ENCODE measurements at places on chromosomes 4 and X. TPM values are rescaled to one million over a fixed set of nuclear protein-coding genes. Genes with fewer than 3 reads are reported as not detected.
A peak's percentile ranks its signal among the peaks of the same experiment; 100 is the strongest.

- DNase-seq, result no peak
Observed at GRCh38 chr4:104859601-104860237, 287.0 kb upstream of the TET2 start.

DNA sequence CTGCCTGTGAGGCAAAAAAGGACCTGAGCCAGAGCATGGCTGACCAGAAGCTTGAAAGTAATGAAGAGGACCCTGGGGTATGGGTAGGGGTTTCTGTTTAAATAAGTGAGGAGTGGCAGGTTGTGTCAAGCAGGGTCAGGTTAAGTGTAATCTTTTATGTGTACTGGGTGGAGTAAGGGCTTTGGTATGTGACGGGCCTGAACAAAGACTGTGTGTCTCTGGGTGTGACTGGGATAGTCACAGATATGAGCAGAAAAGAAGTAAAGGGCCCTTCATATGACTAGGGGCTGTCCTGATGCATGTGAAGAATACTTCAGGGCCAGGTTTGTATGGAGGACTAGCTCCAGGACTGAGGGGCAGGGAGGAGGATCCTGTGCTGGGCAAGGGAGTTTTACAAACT, 82.4 kb downstream of the ITIH6 start:
- no peak for DNase-seq

- DNase-seq, result no peak
Observed at GRCh38 chr4:78645853-78646757, 94.5 kb downstream of the ANXA3 start.

DNA sequence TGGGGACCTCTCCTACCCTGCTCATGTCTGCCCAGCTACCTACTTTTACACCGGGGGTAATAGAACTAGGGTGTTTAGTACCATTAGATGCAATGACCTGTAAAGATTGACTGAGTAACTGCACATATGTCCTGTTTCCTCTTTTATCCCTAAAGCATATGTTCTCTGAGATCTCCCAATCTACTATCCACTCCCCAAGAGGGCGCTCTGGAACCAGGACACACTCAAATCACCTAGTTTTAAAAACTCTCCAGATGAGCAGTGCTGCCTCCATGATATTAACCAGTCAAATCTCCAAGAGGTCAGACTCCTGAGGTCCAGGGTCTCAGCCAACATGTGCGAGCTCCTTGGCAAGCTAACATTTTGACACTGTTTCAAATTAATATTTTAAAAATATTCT, 87.0 kb upstream of the TSPAN5 start:
- DNase-seq, result peak; percentile 18

DNA sequence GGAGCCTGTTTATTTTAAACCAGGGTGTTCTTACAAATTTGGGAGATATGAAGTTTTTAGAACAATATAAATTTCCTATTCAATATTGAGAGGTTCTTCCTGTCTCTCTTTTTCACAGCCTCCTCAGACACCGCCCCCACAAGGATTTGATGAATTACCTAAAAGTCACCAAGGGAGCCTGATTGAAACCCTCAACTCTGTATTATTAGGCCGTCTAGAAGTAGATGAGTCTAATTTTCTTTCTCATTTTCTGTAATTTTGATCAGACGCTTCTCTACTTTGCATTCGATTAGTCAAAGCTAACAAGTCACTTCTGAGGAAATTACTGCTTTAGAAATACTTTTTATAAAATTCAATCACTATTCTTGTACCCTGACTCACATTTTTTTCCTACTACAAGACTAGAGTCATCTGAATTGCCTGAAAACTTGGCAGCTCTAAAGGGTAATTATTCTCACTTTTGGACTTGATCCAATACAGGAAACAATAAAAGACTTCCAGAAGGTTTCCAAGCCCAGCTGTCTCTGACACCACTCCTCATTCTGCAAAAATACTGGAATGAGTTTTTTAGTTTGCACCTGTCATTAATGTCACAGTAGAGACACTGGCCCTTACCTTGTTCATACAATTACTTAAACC, 111.2 kb downstream of the ELOVL6 start:
- DNase-seq, result no peak

The HSFX4 gene
- not detected for total RNA-seq

The EXOC1 gene
- total RNA-seq, result 19.0 TPM

DNA sequence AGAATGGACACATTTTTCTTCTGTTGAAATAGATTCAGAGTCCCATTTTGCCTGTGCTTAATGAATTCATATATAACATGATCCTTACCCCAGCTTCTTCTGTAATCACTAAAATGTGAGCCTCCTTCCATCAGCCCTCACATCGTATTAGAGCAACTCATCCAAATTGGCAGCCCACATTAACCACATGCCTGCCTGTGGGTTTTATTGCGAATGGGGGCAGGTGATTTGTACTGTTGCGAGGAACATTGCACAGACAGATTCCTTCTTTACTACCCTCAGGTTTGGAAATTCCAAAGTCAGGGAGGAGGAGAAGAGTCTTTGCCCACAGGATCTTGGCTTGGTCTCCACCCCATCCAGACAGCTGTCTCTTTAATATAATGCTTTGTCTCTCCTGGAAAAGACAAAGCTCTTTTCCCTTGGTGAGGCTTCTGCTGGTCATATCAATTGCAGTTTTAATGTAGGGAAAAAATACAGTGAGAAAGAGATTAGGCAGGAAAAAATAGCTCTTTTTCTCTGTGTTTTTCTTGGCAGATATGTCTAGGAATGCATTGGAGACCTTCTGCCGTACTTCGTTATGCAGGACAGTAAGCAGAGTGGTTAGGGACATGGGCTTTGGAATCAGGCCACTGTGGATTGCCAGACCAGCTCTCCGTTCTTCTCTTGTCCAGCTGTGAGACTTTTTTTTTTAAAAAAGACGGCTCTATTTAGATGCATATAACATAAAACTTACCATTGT, 371.2 kb downstream of the AFF2 start:
- no peak for DNase-seq

DNA sequence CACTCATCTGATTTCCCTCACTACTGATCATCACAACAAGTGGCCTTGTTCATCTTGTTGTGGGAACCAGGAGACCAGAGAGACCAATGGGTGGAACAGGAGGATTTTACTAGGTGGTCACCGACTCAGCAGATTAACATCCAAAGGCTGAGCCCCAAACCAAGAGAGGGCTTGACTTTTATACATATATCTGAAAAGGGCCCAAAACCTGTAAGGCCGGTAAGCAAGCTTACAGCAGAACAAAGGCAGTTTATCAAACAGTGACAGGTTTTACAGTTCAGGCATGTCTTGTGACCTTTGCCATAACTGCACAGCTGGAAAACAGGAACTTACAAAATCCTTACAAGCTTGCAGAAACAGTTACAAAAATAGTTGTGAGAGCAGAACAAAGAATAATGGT, 195.9 kb downstream of the OR13H1 start:
- DNase-seq, result no peak

The YY2 gene
- 1.4 TPM for total RNA-seq

The ZMAT1 gene
- total RNA-seq, result 3.7 TPM

GRCh38 chr4:26105337-26105736, 191.3 kb downstream of the SMIM20 start:
- no peak for DNase-seq

The GLRA2 gene
- not detected for total RNA-seq

The PDGFRA gene
- 3.3 TPM for total RNA-seq

DNA sequence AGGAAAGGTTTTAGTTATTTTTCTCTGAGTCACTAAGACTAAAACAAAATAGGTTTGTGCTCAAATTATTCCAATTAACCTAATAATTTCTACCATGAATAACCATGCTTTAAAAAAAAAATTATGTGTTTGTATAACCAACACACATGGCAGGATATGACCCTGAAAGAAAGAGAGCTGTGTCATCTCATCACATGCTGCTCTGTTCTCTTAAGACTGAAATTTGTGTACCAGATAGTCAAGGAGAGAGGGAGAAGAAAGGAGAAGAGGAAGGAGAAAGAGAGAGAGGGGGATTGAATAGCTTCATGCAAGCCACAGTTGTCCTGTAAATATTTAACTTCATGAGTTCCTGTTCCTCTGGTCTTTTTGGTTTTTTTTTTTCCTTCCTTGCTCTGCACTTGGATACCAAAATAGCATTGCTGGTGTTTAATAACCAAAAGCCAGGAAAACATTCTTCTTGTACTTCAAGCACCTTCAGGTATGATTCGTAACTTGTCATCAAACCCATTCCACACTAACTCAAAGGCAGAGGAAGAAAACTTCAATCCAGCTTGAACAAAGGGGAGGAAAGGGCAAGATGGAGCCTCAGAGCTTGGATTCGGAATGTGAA, 6.4 kb upstream of the PROM1 start:
- DNase-seq, result no peak

The TMSB15B gene
- 11.4 TPM for total RNA-seq

DNA sequence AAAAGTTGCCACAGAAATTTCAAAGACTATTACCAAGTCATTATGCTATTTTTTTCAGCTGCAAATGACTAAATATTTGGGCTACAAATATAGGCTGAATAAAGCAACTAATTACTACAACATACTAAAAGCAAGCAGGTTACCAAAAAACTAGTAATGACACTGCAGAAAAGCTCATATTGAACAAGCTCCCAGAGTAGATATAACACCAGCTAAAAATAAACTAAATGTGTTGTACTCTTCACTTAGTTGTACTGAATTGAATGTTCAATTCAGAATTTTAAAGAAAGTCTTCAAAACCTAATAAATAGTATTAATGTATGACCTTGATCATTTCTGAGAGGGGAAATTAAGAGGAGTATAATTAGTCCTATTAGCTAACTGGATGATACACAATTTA, 12.0 kb downstream of the ATP8A1 start:
- no peak for DNase-seq

DNA sequence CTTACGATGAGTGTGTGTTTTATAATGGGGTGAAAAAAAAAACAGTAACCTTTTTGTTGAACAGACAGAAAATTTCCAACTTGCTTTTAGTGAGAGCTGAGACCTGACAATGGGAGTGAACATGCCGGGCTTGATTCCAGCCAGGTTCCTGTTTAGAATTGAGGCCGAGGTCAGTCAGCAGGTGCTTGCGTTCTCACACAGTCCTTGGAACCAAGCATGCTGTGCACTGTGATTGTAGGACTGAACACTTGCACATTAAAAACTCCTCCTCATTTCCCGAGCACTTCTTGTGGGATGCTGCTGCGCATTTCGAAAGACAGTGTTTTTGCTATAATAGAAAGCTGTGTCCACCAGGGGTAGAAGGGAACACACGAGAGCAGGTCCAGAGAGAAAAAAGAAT, 51.8 kb downstream of the TMEM131L start:
- DNase-seq, result no peak

The JADE1 gene
- 132 TPM for total RNA-seq

The MAGEE2 gene
- total RNA-seq, result not detected

DNA sequence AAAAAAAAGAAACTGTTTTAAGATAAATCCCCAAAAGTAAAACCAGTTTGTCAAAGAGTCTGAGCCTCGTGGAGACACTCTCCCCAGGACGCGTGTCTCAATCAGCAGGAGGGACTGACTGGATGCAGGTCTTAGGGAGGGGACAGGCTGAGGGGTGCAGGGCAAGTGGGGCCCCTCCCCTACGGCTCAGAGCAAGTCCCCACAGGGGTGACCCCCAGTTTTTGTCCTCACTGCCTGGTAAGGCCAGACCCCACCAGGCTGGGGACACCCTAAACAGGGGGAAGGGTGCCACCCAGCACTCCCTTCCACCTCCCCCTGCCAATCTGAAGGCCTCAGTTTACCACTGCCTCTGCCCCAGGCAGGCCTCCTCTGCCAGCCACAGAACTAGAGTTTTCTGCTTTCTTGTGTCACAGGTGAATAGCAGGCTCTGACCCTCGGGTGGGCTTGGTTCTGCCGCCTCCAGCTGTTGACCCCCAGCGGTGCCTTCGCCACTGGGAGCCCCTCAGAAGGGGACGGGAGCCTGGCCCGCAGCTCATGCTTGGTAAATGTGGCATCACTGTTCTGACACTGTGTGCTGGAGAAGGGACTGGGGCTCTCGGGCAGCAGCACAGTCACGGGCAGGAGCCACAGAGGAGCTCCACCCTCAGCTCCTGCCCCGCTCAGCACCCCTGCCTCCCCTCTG, 69.8 kb upstream of the MXD4 start:
- no peak for DNase-seq

DNA sequence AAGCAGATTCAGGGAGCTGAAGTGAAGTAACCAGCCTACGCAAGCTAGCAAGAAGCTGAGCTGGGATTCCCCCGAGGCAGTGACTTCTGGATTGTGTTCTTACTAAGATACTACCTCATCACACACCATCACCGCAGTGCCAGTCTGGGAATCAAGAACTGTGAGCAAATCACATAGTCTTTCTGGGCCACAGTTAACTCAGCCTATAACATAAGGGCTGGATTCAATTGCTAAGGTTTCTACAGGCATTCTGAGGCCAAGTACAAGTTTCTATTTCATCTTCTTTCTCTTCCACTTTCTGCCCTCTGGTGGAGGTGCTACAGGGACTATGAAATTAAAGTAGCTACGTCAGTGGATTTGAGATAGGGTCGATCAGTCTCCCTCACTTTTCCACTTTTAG, 1.4 kb upstream of the CORIN start:
- DNase-seq, result no peak

GRCh38 chrX:34900691-34901090, 41.9 kb upstream of the FAM47B start:
- no peak for DNase-seq

The SPANXB1 gene
- total RNA-seq, result not detected

GRCh38 chr4:118749347-118749988, 64.3 kb downstream of the METTL14 start:
- no peak for DNase-seq

The FRMPD3 gene
- total RNA-seq, result 1.7 TPM

GRCh38 chr4:107685740-107686139, 34.3 kb downstream of the PAPSS1 start:
- no peak for DNase-seq

The SLC25A5 gene
- 573 TPM for total RNA-seq

- DNase-seq, result no peak
Observed at GRCh38 chrX:36867143-36867542, 141.0 kb upstream of the FAM47C start.

DNA sequence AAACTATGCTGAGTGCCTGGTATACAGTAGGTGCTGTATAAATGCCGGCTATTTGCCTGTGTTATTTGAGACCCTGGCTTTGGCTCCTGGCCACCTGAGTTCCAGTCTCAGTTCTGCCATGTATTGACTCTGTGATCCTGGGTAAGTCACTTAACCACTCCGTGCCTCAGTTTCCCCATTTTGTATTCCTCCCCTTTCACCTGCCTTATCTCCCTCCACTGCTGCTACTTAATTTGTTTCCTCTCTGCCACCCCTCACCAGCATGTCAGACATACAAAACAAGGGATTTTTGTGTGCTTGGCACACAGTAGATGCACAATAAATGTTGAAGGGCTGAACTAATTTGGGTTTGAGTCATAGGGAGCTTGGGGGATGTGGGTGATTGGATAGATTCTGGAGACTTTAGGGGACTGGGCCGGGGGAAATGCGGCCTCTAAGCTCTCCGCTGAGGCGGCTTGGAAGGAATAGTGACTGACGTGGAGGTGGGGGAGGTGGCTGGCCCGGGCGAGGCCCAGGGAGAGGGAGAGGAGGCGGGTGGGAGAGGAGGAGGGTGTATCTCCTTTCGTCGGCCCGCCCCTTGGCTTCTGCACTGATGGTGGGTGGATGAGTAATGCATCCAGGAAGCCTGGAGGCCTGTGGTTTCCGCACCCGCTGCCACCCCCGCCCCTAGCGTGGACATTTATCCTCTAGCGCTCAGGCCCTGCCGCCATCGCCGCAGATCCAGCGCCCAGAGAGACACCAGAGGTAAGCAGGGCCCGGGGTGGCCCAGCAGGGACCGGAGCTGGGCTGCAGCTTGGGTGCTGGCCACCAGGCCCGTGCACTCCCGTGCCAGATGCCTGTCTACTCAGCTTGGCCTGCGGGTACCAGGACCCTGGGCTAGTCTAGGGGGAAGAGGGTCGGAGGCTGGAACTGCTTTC, at the start of gene TIMP1:
Gene TIMP1, plus strand, starts transcription at position 706 of the 917 bp plus-strand sequence. CDS start 980 bp downstream, outside the sequence.
- DNase-seq, result peak; percentile 75

The IL13RA2 gene
- not detected for total RNA-seq

GRCh38 chr4:1234811-1235292, 14.1 kb downstream of the CTBP1 start:
- no peak for DNase-seq
